A172 (cell line): ENCODE measurements at places on chromosomes 3 and 15. TPM values are rescaled to one million over a fixed set of nuclear protein-coding genes. Genes with fewer than 3 reads are reported as not detected.

The TRPM1 gene
- total RNA-seq, result 0.05 TPM in 1 of 2 replicates, not detected in the other

DNA sequence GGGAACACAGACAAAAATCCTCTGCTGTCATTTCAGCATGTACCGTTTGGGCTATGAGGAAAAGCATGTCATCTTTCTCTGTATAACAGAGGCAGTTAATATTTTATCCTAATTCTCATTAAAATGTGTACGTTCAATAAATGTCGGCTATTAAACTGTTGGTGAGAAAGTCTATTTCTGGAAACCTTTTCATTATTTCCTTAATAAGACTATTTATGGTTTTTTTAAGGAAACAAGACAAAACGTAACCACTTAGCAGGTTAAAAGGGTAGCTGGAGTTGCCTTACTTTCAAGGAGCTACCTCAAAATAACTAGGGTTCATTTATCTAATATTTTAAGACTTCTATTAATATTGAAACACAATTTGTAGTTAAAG is 1.8 kb upstream of the STT3B start:
- no peak for DNase-seq

- DNase-seq, result no peak
These were observed 95.4 kb downstream of the FEZF2 start for GRCh38 chr3:62277986-62278385.

DNA sequence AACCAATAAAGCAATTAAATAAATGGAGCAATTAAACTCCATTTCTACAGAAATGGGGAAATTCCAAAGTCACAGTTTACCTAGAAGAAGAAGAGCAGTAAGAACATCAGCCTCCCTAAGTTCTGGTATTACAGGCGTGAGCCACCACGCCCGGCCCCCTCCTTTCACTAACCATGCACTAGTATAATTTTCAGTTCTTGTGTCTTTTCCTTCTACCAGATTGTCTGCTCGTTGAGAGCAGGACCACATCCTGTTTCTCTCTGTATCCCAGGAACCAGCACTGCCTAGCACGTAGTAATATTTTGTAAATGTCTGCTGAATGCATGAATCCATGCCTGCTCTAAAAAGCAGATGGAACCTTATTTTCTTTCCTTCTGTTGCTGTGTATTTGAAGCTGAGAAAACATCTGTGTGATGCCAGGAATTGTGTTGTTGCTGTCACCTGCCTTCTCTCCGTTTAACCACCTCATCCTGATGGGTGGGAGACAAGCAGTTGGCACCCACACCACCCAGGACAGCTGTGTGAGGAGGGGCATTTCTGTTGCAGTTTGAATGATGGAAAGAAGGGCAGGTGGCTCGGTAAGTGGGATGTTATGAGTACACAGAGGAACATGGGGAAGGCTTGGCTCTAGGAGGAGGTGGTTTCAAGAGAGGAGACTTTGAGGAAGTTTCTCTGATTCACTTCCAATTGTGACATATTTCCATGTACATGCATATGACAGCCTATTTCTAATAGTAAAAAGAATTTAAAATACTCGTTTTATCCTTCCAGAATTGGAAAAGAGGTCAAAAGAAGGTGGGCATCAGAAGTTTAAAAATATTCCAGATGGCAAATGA is 30.1 kb downstream of the PXYLP1 start:
- no peak for DNase-seq

DNA sequence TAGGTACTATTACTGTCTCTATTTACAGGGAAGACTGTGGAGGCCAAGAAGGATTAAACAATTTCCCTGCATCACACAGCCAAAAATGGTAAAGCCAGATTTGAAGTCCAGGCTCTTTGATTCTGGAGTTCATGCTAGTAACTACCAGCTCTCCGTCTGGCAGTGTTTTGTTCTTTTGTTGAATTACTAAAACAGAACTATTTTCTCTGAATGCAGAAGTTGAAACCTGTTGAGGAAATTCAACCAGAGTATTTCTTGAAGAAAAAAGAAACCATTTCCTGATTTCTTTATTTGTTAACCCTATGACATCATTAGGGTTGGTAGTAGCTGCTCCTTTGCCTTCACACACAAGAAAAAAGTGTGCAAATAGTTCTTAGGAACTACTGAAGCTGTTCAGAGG is 34.3 kb downstream of the CRTC3 start:
- no peak for DNase-seq

DNA sequence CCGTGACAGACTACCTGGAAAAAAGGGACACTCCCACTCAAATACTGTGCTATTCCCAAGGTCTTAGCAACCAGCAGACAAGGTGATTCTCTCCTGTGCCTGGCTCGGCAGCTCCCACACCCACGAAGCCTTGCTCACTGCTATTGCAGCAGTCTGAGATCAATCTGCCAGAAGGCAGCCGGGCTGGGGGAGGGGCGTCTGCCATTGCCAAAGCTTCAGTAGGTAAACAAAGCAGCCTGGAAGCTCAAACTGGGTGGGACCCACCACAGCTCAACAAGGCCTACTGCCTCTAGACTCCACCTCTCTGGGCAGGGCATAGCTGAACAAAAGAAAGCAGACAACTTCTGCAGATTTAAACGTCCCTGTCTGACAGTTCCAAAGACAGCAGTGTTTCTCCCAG is 128.4 kb upstream of the SETMAR start:
- DNase-seq, result no peak

- DNase-seq, result no peak
These were observed 229.7 kb downstream of the NECTIN3 start for GRCh38 chr3:111301238-111301798.

- no peak for DNase-seq
These were observed 607 bp downstream of the MRPL47 start for GRCh38 chr3:179603831-179604230.

- DNase-seq, result no peak
These were observed 1501.2 kb upstream of the CADM2 start for GRCh38 chr3:83457551-83457950.

DNA sequence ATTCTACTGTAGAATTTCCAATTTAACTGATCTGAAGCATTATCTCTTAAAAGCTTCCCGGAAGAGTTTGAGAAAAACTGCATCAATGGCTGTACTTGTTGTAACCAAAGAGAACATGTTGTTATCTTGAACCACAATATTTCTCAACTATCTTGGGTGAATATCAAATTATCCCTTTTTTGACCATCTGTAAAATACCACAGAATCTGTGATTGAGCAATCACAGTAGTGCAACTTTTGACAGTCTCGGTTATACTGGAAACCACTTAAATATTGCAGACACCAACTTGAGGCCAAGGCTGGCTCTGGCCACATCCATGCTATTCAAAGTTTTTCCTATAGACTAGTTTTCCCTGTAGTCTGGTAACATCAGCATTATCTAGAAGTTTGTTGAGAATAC is 842.8 kb upstream of the EPHA6 start:
- no peak for DNase-seq

DNA sequence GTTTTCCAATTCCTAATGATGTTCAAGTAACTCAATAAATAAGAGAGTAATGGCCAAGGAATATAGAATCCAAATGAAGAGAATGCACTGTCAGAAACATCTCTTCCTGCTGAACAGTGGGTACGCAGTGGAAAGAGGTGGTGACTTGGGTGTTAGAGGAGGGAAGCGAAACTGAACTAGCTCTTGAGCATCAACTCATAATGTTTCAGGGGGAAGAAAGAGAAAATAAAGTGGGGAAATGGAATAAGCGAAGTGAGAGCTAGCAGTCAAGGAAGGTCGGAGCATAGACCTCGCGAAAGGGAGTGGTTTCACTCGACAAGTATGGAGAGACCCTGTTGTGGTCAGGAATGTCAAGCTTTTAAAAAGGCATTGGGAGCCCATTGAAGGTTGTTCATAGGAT is 309.5 kb downstream of the GAP43 start:
- DNase-seq, result no peak
